ENCODE measurements at places on chromosomes 3 and 15. TPM values are rescaled to one million over a fixed set of nuclear protein-coding genes. Genes with fewer than 3 reads are reported as not detected.

CFAP91 gene
- polyA plus RNA-seq = 0.59 TPM

ATP13A5 gene
- polyA plus RNA-seq = not detected

THSD4 gene
- polyA plus RNA-seq = not detected

DNA sequence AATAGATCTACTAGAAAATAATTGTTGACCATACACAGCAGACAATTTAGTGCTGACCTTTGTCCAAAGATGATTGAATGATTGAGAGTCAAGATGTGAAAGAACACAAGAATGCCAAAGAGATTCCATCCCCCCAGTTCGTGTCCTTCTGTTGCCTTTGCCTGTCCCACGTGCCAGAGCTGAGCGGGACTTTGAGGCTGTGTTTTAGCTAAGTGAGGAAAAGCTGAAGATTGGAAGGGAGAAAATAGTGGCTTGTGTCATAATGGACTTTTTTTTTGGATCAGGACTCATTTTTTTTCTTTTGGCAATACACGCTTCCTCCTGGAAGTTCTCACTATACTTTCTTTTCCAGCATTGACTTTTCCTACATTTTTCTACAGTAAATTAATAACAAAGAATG lies 206.6 kb upstream of the MDFIC2 start:
- no peak overlapping the region for H3K27ac ChIP-seq
- DNase-seq = no peak
- peaks cover 4% of the 10 kb centered on the region for H3K27me3 ChIP-seq
- H3K36me3 ChIP-seq = no peaks in the 10 kb centered on the region
- H3K4me3 ChIP-seq = no peak overlapping the region

DNA sequence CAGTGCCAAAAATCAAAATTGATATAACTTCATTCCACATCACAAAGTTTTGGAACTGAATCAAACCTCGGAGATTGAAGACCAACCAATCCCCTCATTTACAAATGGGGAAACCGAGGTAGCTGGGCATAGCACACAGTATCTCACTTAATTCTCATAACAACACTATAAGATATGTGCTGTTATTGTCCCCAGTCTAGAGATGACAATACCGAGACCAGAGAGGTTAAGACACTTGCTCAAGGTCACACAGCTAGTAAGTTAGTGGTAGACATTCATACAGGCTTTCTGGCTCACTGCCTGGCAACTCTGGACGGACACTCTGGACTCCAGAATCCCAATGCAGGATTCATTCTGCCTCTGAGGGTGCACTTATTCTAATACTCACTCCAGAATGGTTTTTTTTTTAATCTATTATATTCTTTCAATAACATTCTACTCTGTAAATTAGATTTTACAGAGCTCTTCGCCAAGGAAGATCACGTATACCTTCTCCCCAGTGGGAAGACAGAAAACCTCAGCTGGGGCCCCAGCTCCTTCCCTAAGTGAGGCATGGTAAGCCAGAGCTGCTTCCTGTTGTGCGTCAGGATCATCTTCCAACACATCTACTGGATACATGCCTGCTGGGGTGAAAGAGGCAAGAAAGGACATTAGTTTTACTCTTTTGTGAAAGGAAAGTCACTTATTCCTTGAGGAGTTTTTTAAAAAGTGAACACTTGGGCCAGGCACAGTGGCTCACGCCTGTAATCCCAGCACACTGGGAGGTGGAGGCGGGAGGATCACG lies 128.4 kb upstream of the IGF1R start:
- no peak overlapping the region for H3K4me3 ChIP-seq
- H3K27ac ChIP-seq = no peak overlapping the region
- no peak for DNase-seq
- no peaks in the 10 kb centered on the region for H3K36me3 ChIP-seq
- no peaks in the 10 kb centered on the region for H3K4me1 ChIP-seq
- no peaks in the 10 kb centered on the region for H3K27me3 ChIP-seq

DNA sequence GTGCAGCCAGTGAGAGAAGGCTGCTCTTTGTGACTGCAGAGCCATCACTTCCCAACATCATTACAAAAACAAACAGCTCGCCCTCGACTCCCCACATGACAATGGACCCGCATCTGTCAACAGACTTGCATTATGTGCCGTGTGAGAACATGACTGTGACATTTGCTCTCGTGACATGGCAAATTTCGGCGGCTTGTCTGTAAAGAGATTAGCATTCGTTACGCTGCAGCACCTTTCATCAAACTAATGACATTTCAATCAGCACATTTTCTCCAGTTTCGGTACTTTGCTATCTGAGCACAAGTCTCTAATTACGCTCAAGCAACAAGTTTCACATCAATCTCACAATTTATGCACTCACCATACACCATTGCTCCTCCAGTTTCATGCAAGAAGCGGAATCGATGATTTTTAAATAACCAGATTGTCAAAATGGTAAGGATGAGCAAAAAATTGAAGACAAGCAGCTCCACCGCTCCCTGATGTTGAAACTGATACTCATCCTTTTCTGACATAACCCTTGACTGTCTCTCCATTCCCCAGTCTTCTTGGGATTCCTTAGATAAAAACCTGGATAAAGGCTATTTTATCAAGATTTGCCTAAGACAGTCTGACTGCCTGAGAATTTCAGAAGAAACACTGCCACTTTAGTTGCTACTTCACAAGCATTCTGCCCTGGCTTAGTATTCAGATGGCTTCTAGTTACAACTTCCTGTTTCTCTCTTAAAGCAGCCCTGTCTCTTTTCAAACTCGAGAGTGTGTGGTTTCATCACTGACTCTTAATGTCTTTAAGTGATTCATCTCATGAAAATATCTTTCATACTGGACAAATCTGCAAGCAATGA lies at the start of gene SLC9A9:
TSS of gene SLC9A9 (minus strand) at position 682 of the 845 bp plus-strand sequence. CDS start at position 536, 146 bp downstream.
- no peaks in the 10 kb centered on the region for H3K27me3 ChIP-seq
- H3K27ac ChIP-seq = peak within 1 kb of the TSS; percentile 73
- H3K36me3 ChIP-seq = no peaks in the 10 kb centered on the region
- peak; percentile 84 for DNase-seq

DNA sequence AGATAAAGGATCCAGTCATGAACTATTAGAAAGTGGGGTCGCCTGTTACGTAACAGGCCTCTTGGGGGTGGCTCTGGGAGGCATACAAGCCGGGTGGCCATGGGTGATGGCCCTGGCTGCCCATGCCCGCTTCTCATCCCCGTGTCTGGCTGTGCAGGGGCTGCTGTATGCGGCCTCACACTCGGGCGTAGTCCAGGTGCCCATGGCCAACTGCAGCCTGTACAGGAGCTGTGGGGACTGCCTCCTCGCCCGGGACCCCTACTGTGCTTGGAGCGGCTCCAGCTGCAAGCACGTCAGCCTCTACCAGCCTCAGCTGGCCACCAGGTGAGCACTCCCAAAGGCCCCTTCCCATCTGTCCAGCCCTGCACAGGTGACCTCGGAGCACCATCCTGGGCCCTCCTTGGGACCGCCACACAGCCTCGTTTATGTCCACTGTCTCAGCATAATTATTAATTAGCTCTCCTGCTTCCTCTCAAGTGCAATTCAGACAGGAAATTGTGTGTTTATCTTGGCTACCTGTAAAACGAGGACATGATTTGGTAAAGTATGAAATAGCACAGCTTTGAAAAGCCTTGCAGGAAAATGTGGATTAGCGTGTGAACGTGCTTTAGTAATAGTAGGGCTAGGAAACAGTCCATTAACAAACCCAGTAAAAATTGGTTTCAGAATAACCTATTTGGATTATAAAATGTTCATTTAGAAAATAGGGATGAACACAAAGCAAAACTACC lies 8.1 kb downstream of the CIB1 start:
- H3K27me3 ChIP-seq = no peaks in the 10 kb centered on the region
- peaks cover 15% of the 10 kb centered on the region for H3K4me1 ChIP-seq
- DNase-seq = no peak
- H3K4me3 ChIP-seq = no peak overlapping the region

GRCh38 chr3:264394-265156 lies 68.0 kb downstream of the CHL1 start:
- DNase-seq = no peak
- no peaks in the 10 kb centered on the region for H3K36me3 ChIP-seq
- H3K4me1 ChIP-seq = no peaks in the 10 kb centered on the region
- H3K27me3 ChIP-seq = no peaks in the 10 kb centered on the region
- H3K4me3 ChIP-seq = no peak overlapping the region

DNA sequence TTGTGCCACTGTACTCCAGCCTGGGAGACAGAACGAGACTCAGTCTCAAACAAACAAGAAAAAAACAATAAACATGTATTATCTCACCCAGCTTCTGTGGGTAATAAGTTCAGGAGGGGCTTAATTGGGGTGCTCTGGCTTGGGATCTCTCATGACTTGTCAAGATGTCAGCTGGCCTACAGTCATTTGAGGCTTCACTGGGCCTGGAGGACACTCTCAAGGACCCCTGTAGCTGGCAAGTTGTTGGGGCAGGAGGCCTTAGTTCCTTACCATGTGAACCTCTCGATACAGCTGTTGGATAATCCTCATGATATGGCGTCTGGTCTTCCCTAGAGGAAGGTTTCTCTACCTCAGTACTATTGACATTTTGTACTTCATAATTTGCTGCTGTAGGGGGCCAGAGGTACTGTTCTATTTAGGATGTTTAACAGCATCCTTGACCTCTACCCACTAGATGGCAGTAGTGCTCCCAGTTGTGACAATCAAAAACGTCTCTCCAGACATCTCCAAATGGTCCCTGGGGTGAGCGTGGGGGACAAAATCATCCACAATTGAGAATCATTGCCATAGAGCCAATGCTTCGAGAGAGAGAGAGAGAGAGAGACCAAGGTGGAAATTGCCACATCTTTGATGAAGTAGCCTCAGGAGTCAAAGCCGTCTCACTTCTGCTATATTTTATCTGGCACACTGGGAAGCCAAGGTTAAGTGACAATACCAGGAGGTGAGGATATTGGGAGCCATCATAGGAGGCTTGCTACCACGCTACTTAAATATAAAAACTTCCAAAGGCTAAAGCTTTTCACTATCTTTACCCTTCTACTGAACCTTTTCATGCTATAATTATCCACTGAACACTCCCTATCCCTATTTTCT lies 23.9 kb upstream of the SLTM start:
- H3K4me1 ChIP-seq = no peaks in the 10 kb centered on the region
- H3K27ac ChIP-seq = no peak overlapping the region
- no peaks in the 10 kb centered on the region for H3K27me3 ChIP-seq
- H3K36me3 ChIP-seq = no peaks in the 10 kb centered on the region
- no peak overlapping the region for H3K4me3 ChIP-seq
- DNase-seq = peak; percentile 85

DNA sequence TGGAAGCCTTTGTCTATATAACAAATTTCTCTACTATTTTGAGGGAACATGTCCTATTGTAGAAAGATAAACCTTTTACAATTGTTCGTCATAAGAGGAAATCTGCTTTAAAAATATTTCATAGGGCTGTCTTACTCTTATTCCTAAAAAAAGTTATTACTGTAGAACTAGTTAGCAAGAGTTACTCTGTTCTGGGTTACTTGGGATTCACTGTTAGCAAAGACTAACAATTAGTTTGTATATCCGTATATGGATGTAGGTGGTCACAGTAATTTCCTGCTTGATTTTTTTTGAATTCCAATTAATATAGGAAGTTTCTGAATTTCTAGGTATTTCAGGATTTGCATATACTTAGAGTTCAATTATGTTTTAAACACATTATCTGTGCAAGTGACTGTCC lies 413.5 kb downstream of the RBMS3 start:
- no peaks in the 10 kb centered on the region for H3K4me1 ChIP-seq
- no peak overlapping the region for H3K27ac ChIP-seq
- H3K4me3 ChIP-seq = no peak overlapping the region
- DNase-seq = no peak
- no peaks in the 10 kb centered on the region for H3K27me3 ChIP-seq

- no peak for DNase-seq
- H3K4me3 ChIP-seq = peak overlapping the region; percentile 75
- H3K27ac ChIP-seq = peak overlapping the region; percentile 71
- peaks cover 15% of the 10 kb centered on the region for H3K4me1 ChIP-seq
- no peaks in the 10 kb centered on the region for H3K27me3 ChIP-seq
Measured at GRCh38 chr15:99732751-99733267, 428 bp downstream of the LYSMD4 start.

GRCh38 chr3:86990734-86991481 lies at the start of gene VGLL3:
Gene VGLL3 (minus strand): TSS chr3:86991149. CDS start chr3:86990743, 406 bp downstream.
- no peak within 1 kb of the TSS for H3K4me3 ChIP-seq
- H3K27ac ChIP-seq = no peak within 1 kb of the TSS
- no peaks in the 10 kb centered on the region for H3K4me1 ChIP-seq

DNA sequence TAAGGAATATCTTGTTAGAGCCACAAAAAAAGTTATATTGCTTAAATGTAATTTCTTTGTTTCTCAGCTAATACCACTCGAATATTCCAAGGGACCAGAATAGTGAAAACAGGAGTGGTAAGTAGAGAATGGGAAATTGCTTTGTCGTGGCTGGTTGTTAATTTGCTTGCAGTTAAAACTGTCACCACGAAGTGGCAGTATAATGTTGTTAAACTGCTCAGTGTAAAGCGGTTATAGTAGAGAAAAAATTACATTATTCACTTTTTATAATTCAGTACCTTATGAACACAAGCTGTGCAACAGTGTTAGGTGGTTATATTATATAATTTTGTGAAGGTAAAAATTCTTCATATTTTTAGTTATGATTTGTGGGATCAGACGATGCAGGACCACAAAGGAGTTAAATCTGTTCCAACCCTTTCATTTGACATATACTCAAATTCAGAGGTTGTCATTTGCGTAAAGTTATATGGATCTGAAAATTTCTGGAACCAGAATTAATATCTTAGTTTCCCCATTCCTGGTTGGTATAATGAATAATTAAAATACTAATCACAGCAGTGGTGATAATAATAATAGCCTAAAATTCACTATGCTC lies 171.8 kb downstream of the FEZF2 start:
- no peaks in the 10 kb centered on the region for H3K4me1 ChIP-seq
- no peak overlapping the region for H3K4me3 ChIP-seq
- no peak overlapping the region for H3K27ac ChIP-seq
- DNase-seq = peak; percentile 2
- H3K36me3 ChIP-seq = no peaks in the 10 kb centered on the region

DNA sequence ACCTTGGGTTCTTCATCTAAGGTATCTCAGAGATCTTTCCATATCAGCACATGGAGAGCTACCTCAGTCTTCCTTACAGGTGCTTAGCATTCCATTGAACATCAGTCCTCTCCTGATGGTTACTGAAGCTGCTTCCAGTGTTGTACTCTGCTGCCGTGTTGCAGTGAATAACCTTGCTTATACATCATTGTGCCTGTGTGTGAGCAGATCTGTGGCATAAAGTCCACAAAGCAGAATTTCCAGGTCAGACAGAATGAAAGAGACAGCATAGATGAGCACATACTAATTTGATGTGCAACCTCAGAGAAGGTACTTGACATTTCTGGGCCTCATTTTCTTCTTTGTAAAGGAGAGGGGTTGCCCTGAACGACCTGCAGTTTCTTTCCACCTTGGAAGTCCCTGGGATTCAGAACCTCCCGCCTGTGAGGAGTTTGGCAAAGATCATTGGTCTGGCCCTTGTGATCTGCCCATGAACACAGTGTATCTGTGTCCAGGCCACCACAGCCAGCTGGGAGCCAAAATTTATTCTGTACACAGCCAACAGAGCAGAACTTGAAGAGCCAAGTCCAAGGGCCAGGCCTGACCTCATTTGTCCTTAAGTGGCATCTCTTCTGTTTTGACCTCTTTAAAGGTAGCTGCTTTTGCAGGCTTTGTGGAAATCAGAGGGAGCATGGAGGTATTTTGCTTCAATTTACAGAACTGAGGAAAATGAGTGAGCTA lies 57.2 kb upstream of the SLC7A14 start:
- no peaks in the 10 kb centered on the region for H3K36me3 ChIP-seq
- no peaks in the 10 kb centered on the region for H3K4me1 ChIP-seq
- no peak overlapping the region for H3K27ac ChIP-seq
- DNase-seq = no peak
- H3K27me3 ChIP-seq = no peaks in the 10 kb centered on the region

- DNase-seq = no peak
- H3K4me3 ChIP-seq = no peak overlapping the region
- no peaks in the 10 kb centered on the region for H3K36me3 ChIP-seq
- H3K27me3 ChIP-seq = no peaks in the 10 kb centered on the region
Measured at GRCh38 chr3:100041328-100041749, 73.0 kb downstream of the FILIP1L start.
